GDM1 (cell line): ENCODE measurements at places on chromosomes 3 and 15.

DNA sequence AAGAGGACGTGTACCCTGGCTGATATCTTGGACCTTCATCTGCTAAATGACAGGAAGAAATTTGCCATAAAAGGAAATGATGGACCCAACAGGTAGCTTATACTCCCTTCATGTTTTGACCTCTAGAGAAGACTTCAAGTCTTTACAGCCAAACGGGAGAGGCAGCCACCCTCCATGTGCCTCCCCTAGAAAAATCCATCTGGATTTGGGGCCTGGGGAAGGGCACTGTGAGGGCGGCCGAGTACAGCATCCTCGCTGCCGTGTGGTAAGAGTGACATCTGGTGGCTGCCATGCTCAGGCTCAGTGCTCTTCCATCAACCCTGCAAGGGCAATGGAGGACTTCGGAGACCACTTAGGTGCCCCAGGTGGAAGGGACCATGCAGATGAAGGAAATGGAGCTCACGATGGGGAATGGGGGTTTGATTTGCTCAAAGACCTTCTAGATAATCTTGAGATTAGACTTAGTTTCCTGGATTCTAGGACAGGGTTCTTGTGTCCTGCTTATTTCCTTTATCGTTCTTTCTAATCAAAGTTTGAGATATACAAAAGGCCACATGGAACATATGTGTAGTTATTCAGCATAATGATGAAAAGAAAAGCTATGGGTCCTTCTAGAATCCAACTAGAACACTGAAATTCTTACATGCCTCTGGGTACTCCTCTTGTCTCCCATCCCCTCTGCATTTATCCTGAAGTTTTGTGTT is 44.4 kb downstream of the AQP9 start:
- DNase-seq, result peak; percentile 2

- no peak for DNase-seq
Observed at GRCh38 chr3:13111173-13111872, 38.1 kb upstream of the IQSEC1 start.

DNA sequence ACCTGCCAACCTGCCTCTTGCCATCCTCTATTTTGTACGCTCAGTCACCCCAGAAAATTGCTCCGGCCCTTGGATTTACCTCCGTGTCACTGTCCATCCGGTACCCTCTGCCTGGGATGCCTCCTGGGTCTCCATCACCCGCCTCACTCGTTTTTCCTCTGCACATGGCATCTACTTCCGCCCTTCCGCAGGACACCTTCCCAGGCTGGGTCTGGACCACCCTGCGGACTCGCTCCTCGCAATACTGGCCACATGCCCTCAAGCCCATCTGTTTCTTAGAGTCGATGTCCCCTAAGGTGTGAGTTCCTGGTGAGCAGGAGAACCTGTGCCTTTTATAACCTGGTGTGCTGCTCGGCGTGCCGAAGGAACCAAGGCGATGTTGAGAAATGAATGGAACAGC is 58.5 kb downstream of the APBA2 start:
- no peak for DNase-seq

DNA sequence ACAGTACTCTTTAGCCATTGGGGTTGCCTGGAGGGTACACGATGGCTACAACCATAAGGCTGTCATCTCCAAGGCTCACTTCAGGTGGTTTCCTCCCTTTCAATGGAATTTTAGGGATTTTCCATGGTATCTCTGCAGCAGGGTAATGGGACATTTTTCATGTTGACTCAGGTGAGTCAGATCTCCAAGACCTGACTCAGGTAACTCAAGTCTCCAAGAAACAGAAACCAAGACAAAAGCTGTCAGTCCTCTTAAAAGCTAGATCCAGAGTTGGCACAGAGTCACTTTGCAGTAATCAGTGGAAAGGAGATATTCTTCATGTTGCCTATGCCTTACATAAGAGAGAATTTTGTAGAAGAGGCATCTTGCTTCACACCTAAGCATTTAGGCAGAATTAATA is 375.8 kb upstream of the ARPP21 start:
- DNase-seq, result no peak

DNA sequence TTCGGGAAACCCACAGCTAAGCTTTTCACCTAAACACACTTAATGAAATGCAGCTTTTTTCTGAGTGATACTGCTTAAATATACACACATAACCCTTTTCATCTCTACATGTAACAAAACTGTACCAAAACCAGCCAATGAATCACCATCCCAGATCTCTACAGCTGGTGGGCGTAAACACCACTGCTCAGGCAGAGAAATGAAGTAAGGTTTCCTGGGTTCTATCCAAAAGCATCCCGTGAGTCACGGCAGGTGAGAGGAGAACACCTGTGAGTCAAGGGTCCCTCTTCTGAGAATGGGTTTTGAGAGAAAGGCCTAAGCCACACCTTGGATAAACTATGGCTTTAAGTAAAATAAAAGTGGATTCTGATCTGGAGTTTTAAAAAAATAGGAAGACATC is 2.6 kb downstream of the CLDN1 start:
- no peak for DNase-seq

DNA sequence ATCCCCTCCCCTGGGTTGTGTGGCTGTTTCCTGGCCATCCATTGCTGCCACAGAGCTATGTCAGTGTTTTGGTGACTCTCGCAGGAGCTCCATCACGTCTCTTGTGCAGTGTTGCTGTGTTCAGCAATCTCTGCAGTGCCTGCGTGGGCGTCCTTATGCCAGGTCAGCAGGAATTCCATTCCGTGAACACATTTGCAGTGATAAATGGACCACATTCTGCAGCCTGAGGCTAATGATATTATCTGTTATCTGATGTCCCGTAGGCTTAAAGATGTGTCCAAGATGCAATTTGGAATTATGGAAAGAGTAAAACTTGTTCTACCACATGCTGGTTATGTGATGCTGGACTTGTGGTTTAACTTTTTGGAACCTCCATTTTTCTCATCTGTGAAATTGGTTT is 25.5 kb upstream of the COL6A6 start:
- DNase-seq, result no peak

- no peak for DNase-seq
Observed at GRCh38 chr3:147890114-147890513, 480.9 kb downstream of the ZIC1 start.

GRCh38 chr3:162507397-162507796 is 1010.8 kb downstream of the OTOL1 start:
- DNase-seq, result no peak

DNA sequence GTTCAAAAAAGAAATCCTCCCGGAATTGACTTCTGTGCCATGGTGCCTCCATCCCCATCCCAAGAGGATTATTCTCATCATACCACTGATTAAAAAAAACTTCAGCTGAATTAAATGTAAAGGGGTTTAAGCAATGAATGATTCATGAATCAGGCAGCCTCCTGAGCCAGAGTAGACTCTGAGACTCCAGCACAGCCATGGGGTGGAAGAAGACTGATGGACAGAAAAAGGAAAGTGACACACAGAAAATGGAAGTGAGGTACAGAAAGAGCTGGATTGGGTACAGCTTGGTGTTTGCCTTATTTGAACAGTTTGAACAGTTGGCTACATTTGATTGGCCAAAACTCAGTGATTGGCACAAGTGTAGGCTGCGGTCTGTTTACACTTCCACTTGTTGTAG is 224.8 kb upstream of the ATP10A start:
- DNase-seq, result no peak

- DNase-seq, result peak; percentile 32
Observed at GRCh38 chr3:179015551-179016020, 56.0 kb downstream of the ZMAT3 start.

GRCh38 chr15:98503970-98504369 is 144.4 kb upstream of the IGF1R start:
- DNase-seq, result peak; percentile 70

DNA sequence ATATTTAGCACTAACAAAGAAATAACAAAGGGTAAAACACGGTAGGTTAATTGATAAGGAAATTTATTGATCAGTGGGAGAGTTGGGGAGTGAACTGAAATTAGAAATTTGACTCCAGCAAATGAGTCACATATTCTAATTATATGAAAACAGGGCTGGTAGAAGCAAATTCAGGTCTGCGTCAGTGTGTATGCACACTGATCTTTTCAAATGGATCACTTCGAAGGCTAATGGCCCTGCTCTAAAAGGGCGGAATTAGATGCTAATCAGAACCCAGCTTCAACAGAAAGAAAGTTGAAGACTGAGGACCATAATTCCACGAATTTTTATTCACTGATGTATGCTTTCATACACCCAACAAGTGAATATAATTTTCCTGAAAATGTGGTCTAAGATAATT is 762.4 kb upstream of the DPPA4 start:
- no peak for DNase-seq

DNA sequence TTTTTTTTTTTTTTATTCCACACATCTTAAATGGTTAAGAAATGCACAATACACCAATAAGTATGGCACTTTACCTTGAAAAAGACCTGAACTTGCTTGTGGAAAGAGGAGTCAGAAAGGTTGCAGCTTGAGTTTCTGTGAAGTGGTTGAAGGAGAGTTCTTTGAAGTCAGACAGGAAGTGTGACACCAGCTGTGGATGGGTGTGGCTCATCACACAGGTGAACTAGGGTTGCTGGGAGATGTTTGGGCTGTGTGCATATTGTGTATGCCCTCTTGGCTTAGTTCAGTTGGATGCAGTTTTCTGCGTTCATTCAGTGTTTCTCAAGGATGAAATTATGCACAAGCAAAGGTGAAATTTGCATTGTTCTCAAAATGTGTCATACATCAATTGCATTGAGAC is 6.3 kb downstream of the AEN start:
- DNase-seq, result no peak

GRCh38 chr3:156431334-156432124 is 123.4 kb downstream of the SSR3 start:
- no peak for DNase-seq

DNA sequence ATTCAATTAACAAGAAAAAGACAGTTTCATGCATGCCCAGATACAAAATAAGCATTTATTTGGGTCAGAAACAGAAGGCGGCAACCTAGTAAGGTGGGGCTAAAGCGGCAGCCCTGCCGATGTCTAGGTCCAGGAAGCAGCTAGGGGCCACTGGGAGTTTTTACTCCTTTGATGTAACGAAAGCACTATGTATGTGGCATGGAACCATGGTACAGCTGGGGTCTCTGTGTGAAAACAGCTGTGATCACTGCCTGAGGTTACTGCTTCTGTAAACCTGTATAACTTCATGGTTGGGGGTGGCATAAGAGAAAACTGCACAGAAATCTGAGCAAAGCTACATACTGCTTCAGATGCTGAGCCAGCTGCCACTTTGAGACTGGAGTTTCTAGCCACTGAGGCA is 119.5 kb downstream of the ZNF280D start:
- no peak for DNase-seq

DNA sequence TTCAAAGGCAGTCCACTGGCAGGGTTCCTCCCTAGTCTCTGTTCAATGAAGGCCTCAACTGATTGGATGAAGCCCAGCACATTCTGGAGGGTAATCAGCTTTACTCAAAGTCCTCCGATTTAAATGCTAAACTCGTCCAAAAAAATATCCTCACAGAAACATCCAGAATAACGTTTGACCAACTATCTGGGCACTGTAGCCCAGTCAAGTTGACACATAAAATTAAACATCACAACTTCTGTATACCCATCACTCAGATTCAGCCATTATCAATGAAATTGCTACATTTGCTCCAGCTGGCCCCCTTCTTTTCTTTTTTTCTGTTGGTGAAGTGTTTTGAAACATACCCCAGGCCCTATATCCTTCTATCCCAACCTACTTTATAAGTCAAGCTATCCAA is 64.5 kb upstream of the WNT5A start:
- no peak for DNase-seq

- DNase-seq, result peak; percentile 67
Observed at GRCh38 chr15:58269455-58270414, 131.6 kb downstream of the AQP9 start.

GRCh38 chr3:70737666-70738290 is 425.3 kb upstream of the MDFIC2 start:
- DNase-seq, result peak; percentile 10

DNA sequence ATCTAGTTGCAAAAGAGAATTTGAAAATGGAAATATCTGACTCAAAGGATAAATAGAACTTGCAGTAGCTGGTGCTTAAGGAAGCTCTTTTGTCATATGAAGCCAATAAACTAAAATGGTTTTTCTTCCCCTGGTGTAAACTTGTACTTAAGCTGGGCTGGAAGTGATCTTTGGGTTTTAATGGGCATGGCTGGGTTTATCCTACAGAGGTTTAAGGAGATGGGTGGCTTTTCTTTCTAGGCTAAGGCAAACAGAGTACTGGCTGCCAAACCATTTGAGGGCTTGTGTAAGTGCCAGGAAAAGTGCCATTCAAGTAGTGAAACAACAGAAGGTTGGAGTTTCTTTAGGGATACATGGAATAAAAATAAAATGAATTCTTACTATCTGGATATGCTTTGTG is 12.1 kb upstream of the UTS2B start:
- DNase-seq, result no peak

- no peak for DNase-seq
Observed at GRCh38 chr3:170773682-170774425, 96.1 kb downstream of the RPL22L1 start.

GRCh38 chr15:70605606-70606410 is 157.6 kb downstream of the UACA start:
- no peak for DNase-seq

- no peak for DNase-seq
Observed at GRCh38 chr3:197368821-197369220, 70.4 kb upstream of the DLG1 start.

DNA sequence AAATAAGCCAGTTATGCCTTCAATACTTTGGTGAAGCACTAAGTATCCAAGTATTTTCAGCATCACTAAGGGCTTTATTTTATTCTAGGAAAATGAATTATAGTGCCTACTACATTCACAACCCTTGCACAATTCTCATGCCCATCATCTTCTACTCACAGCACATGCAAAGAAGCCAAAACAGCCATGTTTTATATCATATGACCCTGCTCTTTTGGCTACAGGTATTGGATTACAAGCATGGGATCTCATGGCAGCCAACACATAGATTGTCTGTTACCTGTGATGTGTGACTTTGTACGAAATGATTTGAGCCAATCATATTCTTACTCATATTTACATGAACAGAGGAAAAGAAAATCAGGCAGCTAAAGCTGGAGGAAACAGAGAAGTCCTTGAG is 38.6 kb downstream of the STT3B start:
- DNase-seq, result no peak

- no peak for DNase-seq
Observed at GRCh38 chr3:179056326-179056725, 15.3 kb downstream of the ZMAT3 start.

DNA sequence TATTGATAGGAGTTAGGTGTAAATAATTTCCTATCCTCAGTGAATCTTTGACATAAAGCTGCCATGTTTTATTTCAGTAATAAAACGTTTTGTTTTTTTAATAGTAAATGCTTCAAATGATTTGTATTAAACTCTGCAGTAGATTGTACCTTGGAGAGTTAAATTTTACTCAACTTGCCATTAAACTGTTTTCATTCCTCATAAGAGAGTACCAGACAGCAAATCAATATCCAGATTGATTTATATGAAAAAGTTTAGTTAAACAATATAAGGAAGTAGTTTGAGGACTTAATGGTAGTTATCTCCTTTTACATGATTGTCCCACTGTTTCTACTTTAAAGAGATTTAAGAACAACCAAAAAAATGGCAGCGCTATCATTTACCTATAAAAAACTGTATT is 18.4 kb downstream of the ALDH1A2 start:
- no peak for DNase-seq

- DNase-seq, result no peak
Observed at GRCh38 chr15:46768287-46768686, 949.0 kb upstream of the SEMA6D start.
